ENCODE measurements at places on chromosomes 2 and 18.

DNA sequence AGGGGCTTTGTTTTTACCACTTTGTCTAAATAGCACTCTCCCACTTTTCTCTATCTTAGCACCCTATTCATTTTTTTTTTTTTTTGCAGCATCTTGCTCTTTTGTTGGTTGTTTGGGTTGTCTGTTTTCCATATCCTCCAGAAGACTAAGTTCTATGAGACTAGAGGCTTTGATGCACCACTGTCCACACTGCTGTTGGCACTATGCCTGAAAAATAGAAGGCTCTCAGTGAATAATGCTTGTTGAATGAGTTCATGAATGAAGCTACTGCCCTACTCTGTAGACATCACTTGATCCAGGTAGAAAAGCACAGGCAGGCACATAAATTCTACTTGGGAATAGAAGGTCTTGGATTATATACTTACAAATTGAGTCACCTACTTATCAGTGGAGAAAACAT lies 7.3 kb downstream of the IL1A start:
- DNase-seq: no peak

- DNase-seq: no peak
Measured at GRCh38 chr2:144268036-144268678, 251.8 kb downstream of the ZEB2 start.

DNA sequence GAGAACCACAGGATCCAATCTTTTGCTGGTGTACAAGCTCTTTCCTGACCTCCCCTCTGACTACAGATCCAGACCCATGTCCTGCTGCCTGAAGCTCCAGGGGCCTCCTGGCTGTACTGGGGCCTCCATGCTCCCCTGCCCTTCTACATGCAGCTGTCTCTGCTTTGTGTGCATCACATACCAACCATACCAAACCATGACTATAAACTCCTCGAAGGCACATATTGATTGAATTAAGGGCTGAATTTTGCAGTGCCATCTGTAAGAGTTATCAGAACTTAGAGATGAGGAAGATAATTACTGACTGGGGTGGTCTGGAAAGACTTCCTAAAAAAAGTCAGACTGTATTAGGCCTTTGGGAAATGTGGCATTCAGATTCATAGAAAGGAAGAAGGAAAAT lies 139.9 kb upstream of the CXCR4 start:
- DNase-seq: no peak

DNA sequence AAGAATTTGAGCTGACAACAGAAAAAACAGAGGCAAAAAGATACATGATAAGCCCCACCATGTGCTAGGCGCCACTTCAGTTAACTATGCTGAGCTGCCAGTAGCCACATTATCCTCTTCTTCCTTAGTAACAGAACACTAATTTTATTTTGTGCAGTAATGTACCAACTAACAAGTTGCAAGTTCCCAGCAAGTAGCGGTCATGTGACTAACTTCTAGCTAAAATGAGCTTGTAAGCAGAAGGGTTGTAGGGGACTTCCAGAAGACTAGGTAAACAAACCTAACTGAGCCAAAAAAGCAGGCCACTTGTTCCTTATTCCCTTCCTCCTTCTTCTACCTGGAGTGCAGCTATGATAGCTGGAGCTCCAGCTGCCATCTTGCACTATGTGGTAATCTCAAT lies 75.5 kb downstream of the DTNB start:
- no peak for DNase-seq

DNA sequence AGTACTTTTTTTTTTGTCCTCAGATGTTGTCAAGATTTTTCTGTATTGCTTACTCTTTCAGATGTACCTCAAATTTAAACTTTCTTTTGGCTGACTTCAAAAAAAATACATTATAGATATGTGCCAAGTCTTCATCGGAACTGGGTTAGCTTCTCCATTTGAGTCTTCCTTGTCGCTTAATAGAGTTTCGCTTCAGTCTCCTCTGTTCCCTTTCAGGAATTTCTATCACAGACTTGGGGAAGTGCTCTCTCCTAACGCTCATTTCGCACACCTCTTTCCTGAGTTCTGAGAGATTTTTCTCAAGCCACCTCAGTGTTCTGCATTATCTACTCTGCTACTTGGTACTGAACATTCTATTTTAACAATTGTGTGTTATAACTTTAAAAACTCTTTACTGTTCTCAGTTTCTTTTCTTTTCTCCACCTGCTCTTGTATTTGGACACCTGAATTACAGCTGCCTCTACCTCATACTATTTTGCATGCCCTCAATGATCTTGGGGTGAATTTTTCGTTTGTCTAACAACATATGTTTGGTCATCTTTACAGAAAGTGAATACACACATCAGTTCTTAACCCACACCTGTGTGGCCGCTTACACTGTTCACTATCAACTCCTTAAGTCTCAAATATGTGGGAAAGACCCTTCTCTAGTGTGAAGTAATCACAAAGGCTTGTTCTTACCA lies 16.5 kb downstream of the PTPN2 start:
- DNase-seq: no peak

DNA sequence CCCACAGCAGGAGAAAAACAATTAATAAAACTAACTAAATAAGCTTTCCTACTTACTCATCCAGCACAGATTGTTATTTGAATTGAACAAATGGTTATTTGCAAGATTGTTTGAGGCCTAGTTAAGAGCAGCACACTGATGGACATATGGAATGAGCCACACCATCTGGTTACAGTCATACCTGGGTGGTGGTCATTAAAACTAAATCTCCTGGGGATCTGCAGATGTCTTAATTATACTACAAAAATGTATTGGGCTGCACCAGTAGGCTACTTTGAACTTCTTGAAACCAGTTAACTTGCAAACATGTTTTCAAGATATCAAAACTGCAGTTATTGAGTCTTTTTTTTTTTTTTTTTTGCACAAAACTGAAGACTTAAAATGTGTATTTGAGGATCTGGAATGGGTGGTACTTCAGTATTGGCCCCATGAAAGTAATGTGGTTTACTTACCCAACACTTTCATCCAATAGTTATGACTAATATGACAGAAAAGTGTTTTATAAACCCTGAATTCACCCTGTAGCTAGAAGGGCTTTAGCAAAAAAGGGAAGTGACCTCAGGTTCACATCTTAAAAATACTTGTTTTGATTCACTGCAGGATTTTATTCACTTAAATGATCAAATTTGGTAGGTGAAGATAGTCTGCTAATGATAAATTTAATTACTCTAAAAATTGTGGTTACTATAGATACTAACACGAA lies 10.8 kb downstream of the AGFG1 start:
- DNase-seq: no peak

- DNase-seq: no peak
Measured at GRCh38 chr2:44779793-44780192, 161.7 kb upstream of the SIX3 start.
